Activated naive CD4-positive, alpha-beta T cell (primary cell): ENCODE measurements at places on chromosomes 1 and 21.

GRCh38 chr1:201826830-201827229, 2.1 kb upstream of the IPO9 start:
- DNase-seq: no peak

DNA sequence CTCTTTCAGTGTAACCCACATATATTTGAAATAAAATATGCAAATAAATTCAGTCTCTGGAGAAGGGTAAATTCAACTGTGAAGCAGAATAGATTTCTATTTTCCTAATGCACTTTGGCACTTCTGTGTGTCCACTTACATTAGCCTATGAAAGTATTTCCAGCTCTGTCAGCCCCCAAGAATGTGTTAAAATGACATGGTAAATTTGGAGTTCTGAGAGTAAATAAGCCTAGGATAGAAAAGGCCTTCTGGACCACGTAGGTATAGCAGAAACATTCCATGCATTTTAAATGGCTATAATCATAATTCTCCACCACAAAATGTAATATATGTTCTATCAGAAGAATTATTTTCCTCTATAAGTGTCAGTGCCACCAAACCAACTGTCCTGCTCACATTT, 276.2 kb downstream of the NEGR1 start:
- DNase-seq: no peak

DNA sequence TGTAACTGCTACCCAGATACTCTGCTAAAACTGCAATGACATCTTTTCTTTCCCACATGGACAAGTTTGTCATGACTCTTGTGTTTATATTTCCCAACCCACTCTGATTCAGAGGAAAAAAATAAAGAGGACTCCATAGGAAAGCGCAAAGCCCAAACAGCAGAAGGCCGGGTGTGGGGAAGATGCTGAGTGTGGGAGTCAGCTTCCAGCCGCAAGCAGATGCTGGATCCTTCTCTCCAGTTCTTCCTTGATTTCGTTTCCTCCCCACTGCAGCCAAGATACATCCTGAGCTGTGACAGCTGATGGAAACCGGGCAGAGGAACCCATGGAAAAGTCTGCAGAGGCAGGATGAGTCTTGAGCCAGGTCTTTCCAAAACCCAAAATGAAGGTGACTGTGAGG, 498.2 kb downstream of the PLPP3 start:
- DNase-seq: no peak

- no peak for DNase-seq
Observed at GRCh38 chr1:68448365-68448764, 1.4 kb downstream of the RPE65 start.

GRCh38 chr1:12009318-12009947, 9.9 kb upstream of the MIIP start:
- no peak for DNase-seq

DNA sequence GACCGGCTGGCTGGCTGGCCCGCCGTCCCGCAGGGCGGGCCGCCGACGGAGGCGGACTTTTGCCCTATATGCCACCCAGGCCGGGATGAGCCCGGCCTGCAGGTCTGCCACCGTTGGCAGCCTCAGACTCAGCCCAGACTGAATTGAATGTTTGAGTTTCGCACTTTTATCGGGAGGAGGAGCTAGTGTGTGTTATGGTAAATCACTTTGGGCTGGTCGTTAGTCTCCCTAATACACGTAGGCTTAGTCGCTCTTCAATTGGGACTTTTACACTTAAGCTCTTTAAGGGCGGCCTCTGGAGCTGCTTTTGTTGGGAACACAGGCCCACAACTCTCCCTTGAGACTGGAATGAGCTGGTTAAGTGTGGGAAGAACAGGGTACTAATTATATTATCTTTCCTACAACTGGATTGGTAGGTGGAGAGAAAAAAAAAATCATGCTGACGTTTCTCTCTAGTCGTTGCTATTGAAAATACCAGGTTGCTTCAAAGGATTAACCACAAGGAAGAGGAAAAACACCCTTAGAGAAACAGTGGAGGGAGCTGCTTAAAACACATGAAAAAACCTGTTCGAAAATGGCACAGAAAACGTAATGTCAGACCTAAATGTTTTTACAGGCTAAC, 1.4 kb upstream of the IRF2BP2 start:
- no peak for DNase-seq

DNA sequence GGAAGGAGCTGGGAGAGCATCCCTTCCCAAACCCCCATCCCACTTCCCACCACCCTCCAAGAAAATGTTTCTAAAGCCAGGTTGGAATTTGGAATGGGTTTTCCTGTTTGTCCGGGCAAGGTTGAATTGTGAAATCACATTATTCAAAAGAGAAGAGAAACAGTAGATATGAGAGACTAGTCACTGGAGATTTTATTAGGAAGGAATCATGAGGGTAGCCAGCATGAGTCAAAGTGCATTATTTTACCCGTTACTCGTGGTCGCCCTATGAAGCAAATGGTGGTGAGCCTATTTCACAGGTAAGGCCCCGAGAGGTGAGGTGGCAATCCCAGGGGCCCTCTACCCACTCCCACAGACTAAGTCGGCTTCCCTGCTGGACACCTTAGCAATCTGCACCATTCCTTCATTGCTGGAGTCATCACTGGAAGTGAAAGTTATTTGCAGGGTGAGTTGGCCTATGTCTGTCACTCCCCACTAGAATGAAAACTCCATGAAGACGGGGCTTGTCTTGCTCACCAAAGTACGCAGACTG, 52.8 kb downstream of the TOMM20 start:
- DNase-seq: no peak

DNA sequence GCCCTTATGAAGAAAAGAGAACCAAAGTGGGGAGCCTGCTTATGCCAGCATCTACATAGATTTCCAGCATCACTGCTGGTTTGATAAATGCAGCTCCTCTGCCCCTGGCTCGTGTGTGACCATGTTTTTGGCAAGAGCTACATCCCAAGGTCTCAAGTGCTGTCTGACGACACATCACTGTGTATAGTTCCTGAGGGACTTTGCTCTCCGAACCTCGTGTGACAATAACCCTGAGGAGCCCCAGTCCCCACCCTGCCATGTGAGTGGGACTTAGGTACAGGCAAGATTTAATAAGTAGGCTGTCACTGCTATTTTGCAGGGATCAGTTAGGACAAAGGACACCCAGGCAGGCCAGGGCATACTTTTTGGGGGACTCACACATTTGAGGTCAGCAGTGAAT, 28.8 kb upstream of the RERE start:
- DNase-seq: no peak

GRCh38 chr21:35041881-35042280, 7.2 kb downstream of the RUNX1 start:
- DNase-seq: no peak

DNA sequence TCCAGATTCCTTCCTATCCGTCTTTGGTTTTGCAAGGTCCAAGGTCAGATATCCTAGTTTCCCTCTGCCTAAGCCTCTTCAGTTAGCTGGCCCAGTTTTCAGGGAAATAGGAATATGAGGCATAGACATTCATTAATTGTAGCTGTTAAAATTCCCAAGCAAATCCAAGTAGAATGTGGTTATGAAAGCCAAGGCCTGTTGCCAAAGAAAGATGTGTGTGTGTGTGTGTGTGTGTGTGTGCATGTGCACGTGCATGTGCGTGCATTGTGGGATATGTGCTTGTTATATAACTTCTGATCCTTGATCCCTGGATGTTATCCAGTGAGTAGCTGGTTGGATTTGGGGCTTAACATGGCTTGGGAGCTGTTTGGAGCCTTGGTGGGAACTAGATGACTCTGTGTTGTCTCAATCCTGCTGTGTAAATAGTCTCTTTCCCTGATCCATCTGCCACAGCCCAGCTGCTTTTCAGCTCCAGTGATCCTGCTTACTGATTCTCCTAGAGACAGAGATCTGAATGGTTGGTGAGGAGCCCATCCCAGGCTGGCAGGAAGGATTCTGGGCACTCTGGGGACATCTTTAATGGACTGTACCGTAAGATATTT, 70.6 kb upstream of the GCLM start:
- DNase-seq: no peak

DNA sequence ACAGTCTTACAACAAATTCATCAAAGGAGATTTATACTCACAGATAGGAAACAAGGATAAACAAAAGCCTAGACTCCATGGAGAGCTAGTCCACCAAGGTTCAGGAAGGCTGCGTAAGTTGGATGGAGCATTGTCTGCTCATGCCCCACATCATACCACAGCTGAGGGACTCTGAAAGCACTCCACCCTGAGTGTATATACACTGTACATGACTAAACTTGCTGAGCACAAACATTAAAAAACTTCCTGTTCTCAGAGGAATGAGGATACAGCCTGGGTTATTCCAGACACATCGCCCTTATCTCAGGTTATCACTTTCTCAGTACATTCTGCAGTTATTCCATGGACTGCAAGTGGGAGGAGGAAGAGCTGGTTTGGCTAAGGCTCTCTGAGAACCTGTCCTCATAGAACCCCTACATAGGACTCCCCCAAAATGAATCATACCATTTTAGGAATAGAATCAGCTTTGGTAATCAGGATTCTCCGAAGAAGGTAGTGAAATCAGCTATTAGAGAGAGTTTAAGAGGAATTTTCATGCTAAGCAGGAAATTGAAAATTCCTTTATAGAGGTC, 58.0 kb upstream of the PRMT6 start:
- DNase-seq: no peak

GRCh38 chr1:150578272-150579109, 919 bp downstream of the MCL1 start:
- DNase-seq: peak; percentile 26

DNA sequence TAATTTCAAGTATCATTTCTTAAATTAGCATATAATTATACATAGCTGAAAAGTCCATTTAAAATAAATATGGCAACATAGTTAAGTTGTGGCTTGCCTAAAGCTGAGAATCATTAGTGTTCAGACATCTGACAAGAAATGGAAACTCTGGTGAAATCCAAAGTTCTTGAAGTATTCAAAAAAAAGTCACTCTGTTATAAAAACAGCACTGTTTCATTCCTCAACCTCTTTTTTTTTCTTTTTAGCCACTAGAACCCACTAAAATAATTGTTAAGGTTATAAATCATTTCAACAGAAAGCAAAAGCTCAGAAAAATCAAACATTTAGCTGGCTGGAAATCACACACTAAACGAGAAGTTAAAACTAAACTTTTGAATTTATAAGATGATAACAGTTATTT, 476.7 kb downstream of the LTN1 start:
- DNase-seq: no peak

GRCh38 chr1:245310571-245311531, 156.1 kb downstream of the KIF26B start:
- DNase-seq: no peak

GRCh38 chr1:46618754-46619415, 2.3 kb upstream of the MOB3C start:
- DNase-seq: no peak

DNA sequence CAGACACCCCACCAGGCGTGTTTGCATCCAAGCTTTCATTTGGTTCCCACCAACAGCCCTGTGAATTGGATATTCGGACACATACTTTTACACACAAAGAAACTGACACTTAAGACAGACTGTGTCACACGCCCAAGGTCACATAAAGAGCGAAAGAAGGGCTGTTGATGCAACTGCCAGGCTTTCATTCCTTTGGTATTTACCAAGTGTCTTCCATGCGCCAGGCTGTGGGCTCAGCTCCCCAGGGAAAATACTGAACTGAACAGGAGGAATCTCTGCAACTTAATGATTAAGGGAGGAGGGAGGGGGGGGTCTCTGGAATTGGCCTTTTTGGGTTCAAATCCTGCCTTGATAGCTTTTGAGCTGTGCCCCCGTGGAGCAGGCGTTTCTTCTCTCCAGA, 122.8 kb downstream of the ACTL8 start:
- no peak for DNase-seq

GRCh38 chr21:33754481-33754880, 112.2 kb downstream of the ITSN1 start:
- DNase-seq: no peak

- no peak for DNase-seq
Observed at GRCh38 chr1:98110674-98111073, 189.8 kb upstream of the DPYD start.

GRCh38 chr1:91076834-91077233, 55.0 kb upstream of the ZNF644 start:
- DNase-seq: no peak

DNA sequence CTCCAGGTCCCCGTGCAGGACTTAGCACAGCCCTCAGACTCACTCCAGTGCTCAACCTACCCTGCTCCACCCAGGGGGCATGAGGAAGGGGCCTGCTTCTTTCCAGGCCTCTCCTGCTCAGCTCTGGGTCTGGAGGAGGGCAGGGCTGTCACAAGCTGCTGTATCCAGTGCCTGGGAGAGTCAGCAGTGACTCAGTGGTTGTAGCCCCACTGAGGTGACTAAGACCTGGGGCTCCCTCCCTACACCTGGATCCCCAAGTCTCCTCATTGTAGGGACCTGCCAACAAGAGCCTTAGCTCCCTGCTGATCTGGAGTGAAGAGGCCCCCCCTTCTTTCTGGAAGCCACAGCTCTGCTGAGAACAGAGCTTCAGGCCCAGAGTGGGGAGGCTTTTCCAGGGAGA, 36.1 kb upstream of the FAM131C start:
- no peak for DNase-seq

GRCh38 chr1:205227584-205228013, at the start of gene TMCC2:
Gene TMCC2 (plus strand): TSS chr1:205227946. CDS start chr1:205228565, 619 bp downstream.
- DNase-seq: peak; percentile 73

DNA sequence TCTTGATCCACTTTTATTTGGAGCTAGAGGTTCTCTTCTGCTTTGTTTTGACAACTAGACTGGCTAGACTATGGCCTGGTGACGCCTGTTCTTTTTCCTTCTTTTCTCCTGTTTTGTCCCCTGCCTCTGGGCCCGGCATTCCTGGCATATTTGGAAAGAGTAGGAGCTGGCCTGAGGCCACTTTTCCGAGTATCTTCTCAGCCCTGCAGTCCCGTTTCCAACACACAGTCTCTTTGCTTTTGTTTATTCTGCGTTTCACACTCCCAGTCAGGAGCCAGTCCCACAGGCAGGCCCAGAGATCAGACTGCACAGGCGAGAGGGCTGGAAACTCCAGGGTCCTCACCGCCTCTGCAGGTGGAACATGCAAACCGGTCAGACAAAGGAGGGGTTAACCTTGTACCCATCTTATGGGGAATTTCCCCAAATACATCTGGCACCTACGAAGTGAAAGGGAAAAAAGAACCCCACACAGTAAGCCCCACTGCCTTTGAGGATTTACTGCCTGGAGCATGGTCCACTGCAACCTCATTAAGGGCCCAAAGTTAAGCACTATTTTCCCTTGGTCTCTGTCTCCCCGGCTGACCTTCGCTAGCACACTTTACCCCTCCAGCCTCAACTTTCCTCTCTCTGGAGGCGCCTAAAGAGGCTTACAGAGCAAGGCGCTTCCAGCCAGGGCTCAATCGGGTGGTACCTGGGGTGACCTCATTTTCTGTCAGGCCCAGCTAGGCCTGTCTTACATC, 141.1 kb downstream of the TOMM20 start:
- no peak for DNase-seq

DNA sequence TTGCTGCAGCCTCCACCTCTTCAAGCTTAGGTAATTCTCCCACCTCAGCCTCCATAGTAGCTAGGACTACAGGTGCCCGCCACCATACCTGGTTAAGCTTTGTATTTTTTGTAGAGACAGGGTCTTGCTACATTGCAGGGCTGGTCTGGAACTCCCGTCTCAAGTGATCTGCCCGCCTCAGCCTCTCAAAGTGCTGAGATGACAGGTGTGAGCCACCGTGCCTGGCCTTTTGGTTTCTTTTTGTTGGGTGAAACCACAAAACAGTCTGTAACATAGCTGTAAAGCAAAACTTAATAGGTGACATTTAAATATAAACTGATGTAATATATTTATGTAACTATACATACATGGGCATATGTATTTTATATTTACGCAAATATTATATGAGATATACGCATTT, 3.1 kb upstream of the DNAJC11 start:
- DNase-seq: no peak
